ENCODE measurements at places on chromosomes 3 and 15.

GRCh38 chr3:29695643-29696198 lies 414.9 kb downstream of the RBMS3 start:
- peak overlapping the region; percentile 96 for H3K27ac ChIP-seq
- no peak for DNase-seq

- H3K27me3 ChIP-seq: no peaks in the 10 kb centered on the region
- DNase-seq: no peak
- no peak overlapping the region for H3K4me3 ChIP-seq
- peaks cover 33% of the 10 kb centered on the region for H3K4me1 ChIP-seq
- H3K36me3 ChIP-seq: no peaks in the 10 kb centered on the region
Observed at GRCh38 chr3:64441861-64442260, 216.6 kb upstream of the PRICKLE2 start.

DNA sequence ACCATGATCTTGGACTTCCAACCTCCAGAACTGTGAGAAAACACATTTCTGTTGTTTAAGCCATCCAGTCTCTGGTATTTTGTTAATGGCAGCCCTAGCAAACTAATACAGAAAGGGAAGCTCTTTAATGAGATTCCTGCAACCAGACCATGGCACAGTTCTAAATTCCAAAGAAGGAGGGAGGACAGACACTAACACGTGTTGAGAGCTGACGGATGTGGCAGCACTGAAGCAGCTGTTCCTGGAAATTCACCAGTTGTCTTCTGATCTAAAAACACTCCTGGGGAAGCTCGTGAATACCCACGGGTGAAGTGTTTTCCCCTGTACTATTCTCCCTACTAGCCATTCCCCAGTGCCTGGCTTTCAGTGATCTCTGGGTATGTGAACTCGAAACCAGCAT lies 56.7 kb downstream of the RPL22L1 start:
- H3K27me3 ChIP-seq: no peaks in the 10 kb centered on the region
- no peaks in the 10 kb centered on the region for H3K36me3 ChIP-seq
- no peak overlapping the region for H3K4me3 ChIP-seq
- H3K4me1 ChIP-seq: peaks cover 39% of the 10 kb centered on the region
- no peak overlapping the region for H3K27ac ChIP-seq
- no peak for DNase-seq

- no peaks in the 10 kb centered on the region for H3K4me1 ChIP-seq
- DNase-seq: no peak
- H3K36me3 ChIP-seq: no peaks in the 10 kb centered on the region
- no peak overlapping the region for H3K4me3 ChIP-seq
- H3K27me3 ChIP-seq: no peaks in the 10 kb centered on the region
Observed at GRCh38 chr3:25910997-25911396, 121.1 kb downstream of the OXSM start.

DNA sequence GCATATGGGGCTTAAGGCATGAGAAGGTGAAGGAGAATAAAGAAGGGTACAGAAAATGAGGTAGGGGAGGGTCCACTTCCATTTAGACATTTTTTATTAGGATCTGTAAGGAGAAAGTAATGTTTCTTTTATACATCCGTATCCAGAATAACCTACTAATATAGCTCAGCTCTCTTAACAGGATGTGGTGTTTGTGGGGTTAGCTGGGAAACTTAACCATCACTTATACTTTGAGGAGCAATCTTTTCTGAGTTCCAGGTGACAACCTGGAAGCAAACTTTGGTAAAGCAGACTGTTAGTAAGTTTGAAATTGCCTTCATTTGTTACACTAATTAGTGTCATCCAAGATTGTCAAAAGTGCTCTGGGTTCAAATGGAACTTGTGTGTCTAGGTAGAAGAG lies 36.6 kb downstream of the BUB1B start:
- peaks cover 80% of the 10 kb centered on the region for H3K36me3 ChIP-seq
- no peaks in the 10 kb centered on the region for H3K27me3 ChIP-seq
- no peak overlapping the region for H3K4me3 ChIP-seq
- no peak overlapping the region for H3K27ac ChIP-seq
- no peaks in the 10 kb centered on the region for H3K4me1 ChIP-seq
- no peak for DNase-seq

Measured in SJSA1 (cell line).